Fibroblast of the aortic adventitia (primary cell): ENCODE measurements at places on chromosomes 2 and 18.

DNA sequence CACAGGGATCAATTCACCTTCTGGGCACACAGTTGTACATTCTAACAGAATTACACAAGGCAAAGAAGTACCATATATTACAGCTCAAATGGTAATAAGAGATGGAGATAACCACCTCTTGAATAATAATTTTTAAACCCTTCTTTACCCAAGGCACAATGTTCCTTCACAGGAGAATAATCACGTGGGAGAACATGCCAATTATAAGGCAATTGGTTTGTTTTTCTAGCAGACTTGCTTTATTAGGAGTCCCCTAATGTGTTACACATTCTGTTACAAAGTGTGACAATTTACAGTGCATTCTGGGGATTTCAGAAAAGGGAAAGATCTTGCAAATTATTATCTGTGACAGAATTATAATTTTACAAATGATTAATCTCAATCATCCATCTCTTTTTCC is 380.3 kb downstream of the RND3 start:
- no peak for DNase-seq

DNA sequence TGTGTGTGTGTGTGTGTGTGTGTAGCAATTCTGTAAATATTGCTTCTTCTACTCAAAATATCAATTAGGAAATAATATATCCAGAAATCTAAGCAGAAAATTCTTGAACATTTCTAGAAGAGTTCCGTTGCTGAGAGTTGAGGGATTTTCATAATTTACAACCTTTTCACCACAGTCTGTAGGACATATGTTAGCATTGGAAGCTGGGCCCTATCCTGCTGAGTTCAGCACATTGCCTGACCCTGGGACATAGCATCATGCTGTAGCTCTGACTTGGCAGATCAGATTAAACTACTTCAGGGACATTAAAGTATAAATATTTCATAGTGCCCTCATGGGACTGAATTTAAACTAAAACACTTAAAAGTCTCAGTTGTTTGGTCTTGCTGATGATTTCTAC is 129.2 kb upstream of the KCNH7 start:
- DNase-seq, result no peak

DNA sequence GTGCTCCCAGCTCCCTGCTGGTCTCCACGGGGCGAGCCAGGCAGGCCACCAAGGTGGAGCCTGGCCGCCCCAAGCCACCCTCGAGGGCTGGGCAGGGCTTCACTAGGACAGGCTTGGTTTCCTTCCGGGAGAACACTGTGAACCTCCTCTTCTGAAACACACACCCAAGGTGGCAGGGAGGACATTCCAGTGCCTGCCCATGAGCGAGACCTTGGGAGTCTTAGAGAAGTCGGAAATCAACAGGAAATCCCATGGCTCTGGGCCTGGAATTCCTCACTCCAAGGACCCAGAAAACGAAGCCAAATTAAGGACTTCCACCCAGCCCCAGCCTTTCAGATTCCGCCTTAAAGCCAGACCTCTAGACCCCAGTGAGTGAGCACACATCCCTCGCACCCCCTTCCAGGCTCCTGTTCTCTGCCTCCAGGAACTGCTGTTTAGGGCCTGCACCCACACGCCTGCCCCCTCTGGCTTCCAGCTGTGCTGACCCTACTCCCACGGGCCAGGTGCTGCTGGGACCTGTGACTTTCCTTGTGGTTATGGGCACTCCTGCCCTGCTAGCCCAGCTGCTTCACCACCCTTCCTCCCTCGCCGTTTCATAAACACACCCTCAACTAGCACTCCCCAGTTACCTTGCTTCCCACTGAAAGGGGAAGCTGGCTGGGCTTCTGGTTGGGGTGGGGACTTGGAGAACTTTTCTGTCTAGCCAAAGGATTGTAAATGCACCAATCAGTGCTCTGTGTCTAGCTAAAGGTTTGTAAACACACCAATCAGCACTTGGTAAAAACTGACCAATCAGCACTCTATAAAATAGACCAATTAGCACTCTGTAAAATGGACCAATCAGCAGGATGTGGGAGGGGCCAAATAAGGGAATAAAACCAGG is 13.7 kb downstream of the GPR17 start:
- no peak for DNase-seq

DNA sequence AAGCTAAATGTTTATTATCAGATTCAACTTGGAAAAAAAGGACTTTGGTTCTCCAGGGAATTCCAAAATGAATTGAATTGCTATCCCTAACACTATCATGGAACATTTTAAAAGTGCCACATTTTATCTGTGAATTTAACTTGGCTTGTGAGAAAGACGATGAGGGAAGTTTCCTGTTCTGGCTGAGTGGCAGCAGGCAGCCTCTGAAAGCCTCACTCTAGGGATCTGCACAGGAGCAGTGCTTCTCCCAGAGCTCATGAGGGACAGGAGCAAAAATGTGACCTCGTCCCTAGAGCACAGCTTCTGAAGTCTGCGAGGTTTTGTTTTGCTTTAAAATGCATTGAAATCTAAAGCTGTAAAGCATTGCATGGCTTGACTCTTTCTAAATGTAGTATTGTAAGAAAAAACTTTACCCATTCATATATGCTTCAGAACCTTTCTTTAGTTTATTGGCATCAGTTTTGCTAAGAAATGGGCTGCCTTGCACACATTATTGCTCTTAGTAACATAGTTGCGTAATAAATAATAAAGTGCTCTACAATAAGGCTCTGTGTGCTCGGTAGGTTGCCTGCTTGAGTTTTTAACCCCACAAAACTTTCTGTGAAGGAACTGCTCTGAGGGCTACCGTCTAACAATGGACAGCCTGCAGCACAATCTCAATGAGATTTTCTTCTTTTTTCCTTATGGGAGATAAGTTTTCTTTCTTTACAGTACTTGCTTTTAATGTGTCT is 136.2 kb upstream of the CDCA7 start:
- peak; percentile 24 for DNase-seq

GRCh38 chr2:50538147-50538546 is 493.8 kb downstream of the NRXN1 start:
- DNase-seq, result no peak

GRCh38 chr2:138827426-138828054 is 47.4 kb upstream of the NXPH2 start:
- DNase-seq, result peak; percentile 82

- DNase-seq, result no peak
These were observed 16.7 kb upstream of the TXNDC2 start for GRCh38 chr18:9868857-9869714.

DNA sequence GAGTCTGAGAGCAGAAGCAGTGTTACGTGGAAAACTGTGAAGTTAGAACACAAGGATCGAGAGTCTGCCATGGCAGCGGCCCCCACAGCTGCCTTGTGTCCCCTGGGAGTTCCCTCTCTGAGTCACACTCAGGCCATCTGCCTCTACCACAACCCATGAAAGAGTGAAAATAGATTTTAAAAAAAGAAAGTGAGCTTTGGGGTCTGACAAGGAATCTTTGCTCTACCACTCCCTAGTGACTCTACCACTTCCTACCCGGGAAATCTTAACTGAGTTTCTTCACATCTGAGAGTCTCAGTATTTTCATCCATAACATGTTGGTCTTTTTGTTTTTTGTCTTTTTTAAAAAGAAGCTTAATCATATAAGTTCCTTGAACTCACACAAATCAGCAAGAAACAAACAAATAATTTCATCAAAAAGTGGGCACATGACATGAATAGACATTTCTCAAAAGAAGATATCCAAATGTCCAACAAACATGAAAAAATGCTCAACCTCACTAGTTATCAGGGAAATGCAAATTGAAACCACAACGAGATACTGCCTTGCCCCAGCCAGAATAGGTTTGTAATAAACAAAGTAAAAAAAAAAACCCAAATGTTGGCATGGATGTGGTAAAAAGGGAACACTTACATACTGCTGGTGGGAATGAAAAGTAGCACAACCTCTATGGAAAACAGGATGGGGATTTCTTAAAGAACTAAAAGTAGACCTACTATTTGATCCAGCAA is 2.4 kb upstream of the MSGN1 start:
- peak; percentile 15 for DNase-seq

DNA sequence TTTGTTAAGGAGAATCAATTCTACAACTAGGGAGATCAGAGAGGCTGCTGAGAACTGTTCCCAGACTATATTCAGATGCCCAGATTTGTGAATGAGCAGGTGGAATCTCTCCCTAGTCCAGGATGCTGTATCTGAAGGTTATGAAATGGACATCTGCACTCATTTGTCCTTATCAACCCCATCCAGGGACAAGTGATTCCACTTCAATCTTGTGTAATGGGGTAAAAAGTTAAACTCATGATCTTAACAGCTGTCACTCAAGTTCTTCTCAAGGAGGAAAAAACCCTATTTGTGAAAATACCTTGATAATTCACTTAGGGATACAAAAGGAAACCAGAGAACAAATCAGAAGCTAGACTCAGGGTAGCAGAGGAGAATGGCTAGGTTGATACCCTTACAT is 144.8 kb downstream of the PLCL1 start:
- DNase-seq, result no peak

GRCh38 chr2:168700615-168701245 is 101.7 kb upstream of the NOSTRIN start:
- peak; percentile 70 for DNase-seq

- no peak for DNase-seq
These were observed 154.1 kb downstream of the GALNT14 start for GRCh38 chr2:30984148-30984547.

DNA sequence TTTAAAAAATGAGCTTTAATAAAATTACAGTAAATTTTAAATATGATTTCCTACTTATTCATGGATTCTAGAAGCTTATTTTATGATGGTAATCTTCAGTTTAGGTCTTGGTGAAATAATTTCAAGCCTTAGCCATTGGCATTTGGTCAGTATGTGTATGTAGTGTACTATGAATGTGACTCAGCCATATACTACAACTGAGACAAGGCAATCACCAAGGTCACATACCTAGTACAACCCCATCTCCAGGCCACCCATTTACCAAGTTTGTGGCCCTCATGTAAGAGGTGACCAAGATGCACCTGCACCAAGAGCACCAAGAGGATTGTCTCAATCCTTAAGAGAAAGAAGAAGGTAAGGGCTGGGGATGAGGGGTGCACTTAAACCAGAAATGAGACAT is 54.8 kb upstream of the FRZB start:
- DNase-seq, result no peak

DNA sequence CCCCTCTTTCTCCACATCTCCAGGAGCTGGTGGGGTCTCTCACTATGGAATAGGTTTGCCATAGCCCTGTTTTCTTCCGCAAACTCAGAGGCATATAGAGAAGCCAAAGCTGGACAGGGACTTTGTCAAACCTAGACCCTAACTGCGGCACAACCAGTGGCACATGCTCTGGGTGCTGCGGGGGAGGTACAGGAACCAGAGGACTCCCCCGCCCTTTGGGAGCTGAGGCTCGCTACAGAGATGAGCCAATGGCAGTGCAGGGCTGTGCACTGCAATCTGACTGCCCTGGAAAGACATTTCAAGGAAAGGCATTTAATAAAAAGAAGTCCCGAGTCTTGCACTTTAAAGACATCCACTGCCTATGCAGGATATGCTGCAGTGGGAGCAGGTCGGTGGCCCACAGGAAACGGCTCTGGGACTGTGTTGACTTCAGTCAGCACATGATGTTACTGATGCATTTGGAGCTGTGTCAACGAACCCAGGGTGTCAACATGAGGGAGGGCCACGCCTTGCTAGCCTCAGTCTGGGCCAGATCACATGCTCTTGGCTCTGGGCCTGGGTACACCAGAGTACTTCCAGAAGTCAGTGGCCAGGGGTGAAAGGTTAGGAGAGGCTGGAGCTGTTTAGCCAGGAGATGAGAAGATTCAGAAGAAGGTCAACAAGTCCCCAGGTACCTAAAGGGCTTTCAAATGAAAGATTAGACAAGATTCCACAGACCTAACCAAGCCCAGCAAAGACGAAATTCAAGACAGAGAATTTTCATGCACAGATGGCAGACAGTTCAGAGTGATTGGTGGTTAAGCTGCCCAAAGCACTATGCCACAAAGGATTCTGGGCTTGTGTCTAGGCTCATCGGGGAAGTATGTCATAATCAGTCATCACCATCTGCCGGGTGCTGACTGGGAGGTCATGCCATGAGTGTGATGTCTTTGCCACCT is 8.2 kb downstream of the SLC35F6 start:
- peak; percentile 89 for DNase-seq

DNA sequence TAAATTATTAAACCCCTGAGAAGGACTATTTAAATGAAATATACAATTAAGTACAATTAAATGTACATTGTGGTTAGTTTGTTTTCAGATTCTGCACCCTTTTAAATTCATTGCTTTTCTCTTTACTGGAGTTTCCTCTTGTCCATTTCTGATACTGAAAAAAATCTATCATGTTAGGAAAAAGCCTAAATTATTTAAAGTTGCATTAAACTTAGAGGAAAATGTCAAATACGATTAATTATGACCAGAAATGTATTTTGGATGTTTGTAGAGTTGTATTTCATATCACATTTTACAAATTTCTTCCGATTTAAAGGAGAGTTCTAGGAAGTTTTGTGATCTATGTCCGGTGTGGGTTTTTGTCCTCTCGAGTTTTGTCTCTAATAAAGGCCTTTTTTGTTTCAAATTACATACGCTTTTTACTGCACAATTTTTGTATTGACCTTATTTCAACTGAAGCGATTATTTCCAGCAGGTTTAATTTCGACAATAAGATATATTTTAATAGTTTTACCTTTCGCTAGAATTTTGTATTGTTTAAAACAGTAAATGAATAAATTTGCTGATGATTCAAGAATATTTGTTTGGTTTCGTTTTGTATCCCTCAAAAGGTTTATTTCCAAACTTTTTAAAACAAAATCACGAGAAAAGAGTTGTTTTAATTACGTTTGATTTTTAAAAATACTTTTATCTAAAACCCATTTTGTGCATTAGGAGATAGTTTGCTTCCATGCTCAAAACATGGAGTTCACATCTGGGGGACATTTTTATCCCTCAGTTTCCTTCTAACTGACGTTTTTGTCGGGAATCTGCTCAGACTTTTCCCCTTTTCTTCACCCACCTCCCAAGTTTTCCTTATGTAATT is 3.3 kb upstream of the SATB2 start:
- peak; percentile 44 for DNase-seq
